ENCODE measurements at places on chromosomes 16 and 17. TPM values are rescaled to one million over a fixed set of nuclear protein-coding genes. Genes with fewer than 3 reads are reported as not detected.

The MTSS2 gene
- 39.7 TPM for total RNA-seq

GRCh38 chr16:30010844-30011713 lies at the start of gene DOC2A:
Gene DOC2A (minus strand): TSS chr16:30011027. CDS start chr16:30010222, 805 bp downstream.
- DNase-seq, result no peak

The MYL4 gene
- total RNA-seq, result not detected

The ZSCAN10 gene
- total RNA-seq, result not detected

DNA sequence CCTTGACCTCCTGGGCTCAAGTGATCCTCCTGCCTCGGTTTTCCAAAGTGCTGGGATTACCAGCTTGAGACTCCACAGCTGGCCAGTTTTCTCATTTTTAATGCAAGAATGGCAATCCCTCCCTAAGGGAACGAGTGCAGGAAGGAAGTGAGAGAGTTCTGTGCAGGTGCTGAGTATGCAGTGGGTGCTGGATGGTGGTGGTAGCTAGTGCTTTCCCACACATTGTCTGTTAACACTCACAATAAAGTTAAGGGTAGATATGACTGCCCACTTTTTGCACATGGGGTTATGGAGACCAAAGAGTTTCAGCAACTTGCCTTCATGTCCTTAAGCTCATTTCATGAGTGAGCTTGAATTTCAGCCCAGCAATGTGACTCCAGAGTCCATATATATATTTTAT lies 18.5 kb downstream of the RGS9 start:
- no peak for DNase-seq

The OR4D1 gene
- not detected for total RNA-seq

DNA sequence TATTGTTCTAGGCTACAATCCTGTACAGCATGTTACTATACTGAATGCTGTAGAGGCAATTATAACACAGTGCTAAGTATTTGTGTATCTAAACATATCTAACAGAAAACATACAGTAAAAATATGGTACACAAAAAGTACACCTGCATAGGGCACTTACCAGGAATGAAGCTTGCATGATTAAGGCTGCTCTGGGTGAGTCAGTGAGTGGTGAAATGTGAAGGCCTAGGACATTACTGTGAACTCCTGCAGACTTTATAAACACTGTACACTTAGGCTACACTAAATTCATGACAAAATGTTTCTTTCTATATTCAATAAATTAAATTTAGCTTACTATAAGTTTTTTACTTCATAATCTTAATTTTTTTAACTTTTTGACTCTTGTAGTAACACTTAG lies 37.1 kb downstream of the AMFR start:
- no peak for DNase-seq

DNA sequence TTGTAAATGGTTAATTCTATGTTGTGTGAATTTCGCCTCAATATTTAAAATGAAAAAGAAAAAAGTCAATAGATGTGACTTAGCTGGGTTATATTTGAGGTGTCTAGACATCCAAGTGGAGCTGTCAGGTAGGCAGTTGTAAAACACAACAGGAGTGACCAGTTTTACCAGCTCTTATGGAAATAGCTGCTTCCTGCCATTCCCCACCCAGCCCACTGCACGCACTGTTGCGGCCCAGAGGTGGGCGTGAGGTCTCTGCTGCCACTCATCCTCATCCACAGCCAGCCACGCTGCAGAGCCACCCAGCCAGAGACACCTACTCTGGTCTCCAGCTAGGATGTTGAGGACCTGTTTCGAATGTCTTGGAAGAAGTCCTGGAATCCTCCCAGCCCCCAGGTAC lies 3.4 kb upstream of the CARD14 start:
- DNase-seq, result no peak

- no peak for DNase-seq
These were observed 35.6 kb downstream of the RBFOX3 start for GRCh38 chr17:79575229-79575628.

GRCh38 chr17:14446825-14447224 lies 145.9 kb downstream of the HS3ST3B1 start:
- no peak for DNase-seq

The TANC2 gene
- total RNA-seq, result 9.8 TPM

GRCh38 chr16:783404-784161 lies 4.6 kb downstream of the RPUSD1 start:
- DNase-seq, result no peak

- DNase-seq, result no peak
These were observed 17.5 kb downstream of the GUCY2D start for GRCh38 chr17:8019665-8020650.

DNA sequence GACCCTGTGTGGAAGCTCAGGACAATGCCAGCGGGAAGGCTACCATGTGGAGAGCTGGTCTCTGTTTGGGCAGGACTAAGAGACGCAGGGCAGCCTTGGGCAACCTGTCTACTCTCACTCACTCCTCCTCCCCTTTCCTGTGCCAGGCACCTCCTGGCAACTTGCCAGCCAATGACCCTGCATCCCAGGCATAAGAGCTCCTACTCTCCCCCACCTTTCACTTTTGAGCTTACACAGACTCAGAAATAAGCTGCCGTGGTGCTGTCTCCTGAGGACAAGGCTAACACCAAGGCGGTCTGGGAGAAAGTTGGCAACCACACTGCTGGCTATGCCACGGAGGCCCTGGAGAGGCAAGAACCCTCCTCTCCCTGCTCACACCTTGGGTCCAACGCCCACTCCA lies 2.6 kb downstream of the HBM start:
- DNase-seq, result no peak

DNA sequence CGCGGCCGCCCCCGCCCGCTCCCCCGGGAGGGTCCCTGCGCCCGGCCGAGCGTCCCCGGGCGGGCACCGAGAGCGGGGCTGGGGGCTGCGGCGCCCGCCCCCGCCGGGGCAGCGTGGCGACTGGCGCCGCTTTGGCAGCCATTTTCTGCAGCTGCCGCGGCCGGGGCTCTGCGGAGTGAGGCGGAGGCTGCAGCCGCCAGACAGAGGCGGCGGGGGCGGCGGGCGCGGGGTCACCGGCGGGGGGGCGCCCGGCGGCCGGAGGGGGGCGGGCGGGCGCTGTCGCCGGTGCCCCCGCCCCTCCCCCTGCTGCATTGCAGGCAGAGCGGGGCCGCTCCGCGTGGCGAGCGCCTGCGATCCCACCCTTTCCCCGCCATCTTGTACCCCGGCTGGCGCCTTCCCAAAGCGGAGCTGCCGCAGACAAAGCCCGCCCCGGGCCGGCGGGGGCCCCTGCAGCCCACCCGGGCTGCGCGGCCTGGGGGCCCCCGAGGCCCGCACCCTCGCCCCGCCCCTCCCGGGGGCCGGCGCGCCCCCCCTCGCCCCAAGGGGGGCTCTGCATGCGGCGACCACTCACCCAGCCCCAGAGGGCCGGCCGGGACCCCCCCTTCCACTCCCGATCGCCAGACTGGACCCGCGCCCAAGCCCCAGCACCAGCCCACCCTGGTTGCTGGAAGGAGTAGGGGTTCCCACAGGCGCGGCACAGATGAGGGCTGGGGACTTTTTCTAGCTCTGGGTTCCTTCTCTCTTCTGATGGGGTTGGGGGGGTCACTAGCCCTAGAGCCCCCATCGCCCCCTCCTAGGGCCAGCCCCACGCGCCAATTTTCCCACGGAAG lies 16.6 kb upstream of the CBX8 start:
- no peak for DNase-seq

- no peak for DNase-seq
These were observed 88.8 kb downstream of the ZDHHC7 start for GRCh38 chr16:84922351-84923120.

The KRT28 gene
- total RNA-seq, result not detected

The MYH3 gene
- total RNA-seq, result 1.5 TPM

DNA sequence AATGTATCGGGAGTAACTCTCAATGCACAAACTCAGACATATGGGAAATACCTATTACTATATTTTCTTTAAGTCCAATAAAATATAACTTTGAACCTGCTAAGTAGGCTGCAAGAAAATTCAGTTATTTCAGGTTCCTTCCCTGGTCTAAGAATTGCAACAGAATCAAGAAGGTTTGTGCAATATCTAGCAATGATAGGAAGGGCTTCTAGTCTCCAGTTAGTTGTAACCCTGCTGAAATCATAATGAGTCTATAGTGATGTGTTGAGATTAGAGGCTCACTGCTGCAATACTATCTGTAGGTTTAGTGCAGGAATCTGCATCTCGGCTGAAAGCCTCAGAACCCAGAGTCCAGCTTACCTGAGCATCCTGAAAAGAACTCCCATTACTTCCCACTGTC lies 110.5 kb downstream of the PMP22 start:
- no peak for DNase-seq

GRCh38 chr17:56896968-56897359 lies 16.9 kb downstream of the TRIM25 start:
- DNase-seq, result no peak

The TP53TG3F gene
- not detected for total RNA-seq

GRCh38 chr17:72916991-72917390 lies 175.5 kb downstream of the SLC39A11 start:
- DNase-seq, result no peak

GRCh38 chr17:71251276-71251675 lies 869.5 kb upstream of the SOX9 start:
- DNase-seq, result no peak

- DNase-seq, result no peak
These were observed 7.8 kb downstream of the BFAR start for GRCh38 chr16:14640538-14640937.

DNA sequence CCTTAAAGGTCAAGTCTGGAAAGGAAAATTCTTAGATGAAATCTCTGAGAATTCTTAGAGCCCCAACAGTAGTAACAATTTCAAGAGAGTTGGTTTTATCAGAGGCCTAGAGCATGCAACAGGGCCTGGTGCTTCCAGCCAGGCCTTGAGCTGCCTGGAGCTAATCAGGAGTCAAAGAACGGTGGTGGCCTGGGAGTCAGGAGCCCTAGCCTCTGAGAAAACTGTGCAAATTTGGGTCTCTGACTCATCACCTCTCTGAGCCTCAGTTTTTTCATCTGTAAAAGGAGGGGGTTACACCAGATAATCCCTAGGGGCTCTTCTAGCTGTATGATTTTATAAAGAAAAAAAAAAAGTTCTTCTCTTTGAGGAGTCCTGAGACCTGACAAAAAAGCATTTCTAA lies 227.3 kb upstream of the RPL38 start:
- DNase-seq, result no peak
